ENCODE measurements at places on chromosomes 12 and 14. TPM values are rescaled to one million over a fixed set of nuclear protein-coding genes. Genes with fewer than 3 reads are reported as not detected.

CLEC4D gene
- total RNA-seq = not detected

POTEM gene
- not detected for total RNA-seq

ACADS gene
- 11.7 TPM for total RNA-seq

GDF3 gene
- total RNA-seq = not detected

CSAD gene
- total RNA-seq = 14.9 TPM

ZFYVE1 gene
- 25.8 TPM for total RNA-seq

GPATCH2L gene
- total RNA-seq = 68.0 TPM

EML5 gene
- not detected for total RNA-seq

TAS2R7 gene
- not detected for total RNA-seq

SPX gene
- not detected for total RNA-seq

MYG1 gene
- total RNA-seq = 49.6 TPM

Data from placental epithelial cell (primary cell).